ENCODE measurements at places on chromosomes 2 and 18. TPM values are rescaled to one million over a fixed set of nuclear protein-coding genes. Genes with fewer than 3 reads are reported as not detected.

Gene TCF7L1
- 0.71 TPM for total RNA-seq

Gene ELOA2
- total RNA-seq: not detected

Gene SMPD4
- 16.1 TPM for total RNA-seq

Gene KCNK3
- not detected for total RNA-seq

Gene RPE
- 87.2 TPM for total RNA-seq

Gene TWSG1
- 14.4 TPM for total RNA-seq

Gene RAB6C
- total RNA-seq: not detected

Gene MRO
- total RNA-seq: 3.1 TPM

Gene FLACC1
- 2.4 TPM for total RNA-seq

DNA sequence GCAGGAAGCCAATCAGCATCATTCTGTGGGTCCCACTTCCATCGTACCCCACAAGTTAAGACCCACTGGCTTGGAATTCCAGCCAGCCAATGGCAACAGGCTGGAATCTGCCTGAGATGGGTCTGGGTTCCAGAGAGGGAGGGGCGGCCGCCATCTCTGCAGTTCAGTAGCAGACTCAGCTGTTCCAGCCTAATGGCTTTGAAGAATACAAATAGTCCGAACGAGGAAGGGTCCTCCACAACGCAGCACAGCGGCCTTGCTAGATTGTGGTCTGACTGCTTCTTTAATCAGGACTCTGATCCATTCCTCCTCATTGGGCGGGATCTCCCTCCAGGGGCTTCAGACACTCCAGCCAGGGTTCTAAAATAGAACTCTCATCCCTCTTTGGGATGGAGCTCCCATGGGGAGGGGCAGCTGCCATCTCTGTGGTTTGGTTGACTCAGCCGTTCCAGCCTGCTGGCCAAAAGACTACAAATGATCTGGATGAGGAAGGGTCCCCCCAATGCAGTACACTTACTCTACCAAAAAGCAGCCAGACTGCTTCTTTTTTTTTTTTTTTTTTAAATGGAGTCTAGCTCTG is 42.7 kb upstream of the PAIP2B start:
- DNase-seq: no peak

DNA sequence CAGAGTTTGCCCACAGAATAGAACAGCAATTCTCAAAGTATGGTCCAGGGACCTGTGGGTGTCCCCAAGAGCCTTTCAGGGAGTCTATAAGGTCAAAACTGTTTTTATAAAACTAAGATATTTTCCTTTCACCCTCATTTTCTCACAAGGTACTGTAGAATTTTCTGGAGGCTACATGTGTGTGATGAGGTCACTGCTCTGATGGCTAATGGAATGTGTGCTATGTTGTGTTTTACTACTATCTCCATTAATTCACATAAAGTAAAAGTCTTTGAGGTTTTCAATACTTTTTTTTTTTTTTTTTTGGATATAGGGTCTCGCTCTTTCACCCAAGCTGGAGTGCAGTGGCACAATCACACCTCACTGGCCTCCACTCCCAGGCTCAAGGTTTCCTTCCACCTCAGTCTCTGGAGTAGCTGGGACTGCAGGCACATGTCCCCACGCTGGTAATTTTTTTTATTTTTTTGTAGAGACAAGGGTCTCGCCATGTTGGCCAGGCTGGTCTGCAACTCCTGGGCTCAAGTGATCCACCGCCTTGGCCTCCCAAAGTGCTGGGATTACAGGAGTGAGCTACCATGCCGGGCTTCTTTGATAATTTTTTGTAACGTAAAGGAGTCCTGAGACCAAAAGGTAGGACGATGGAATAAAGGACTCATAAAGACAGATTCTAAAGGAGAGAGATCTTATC is 1.8 kb downstream of the TRABD2A start:
- DNase-seq: no peak

DNA sequence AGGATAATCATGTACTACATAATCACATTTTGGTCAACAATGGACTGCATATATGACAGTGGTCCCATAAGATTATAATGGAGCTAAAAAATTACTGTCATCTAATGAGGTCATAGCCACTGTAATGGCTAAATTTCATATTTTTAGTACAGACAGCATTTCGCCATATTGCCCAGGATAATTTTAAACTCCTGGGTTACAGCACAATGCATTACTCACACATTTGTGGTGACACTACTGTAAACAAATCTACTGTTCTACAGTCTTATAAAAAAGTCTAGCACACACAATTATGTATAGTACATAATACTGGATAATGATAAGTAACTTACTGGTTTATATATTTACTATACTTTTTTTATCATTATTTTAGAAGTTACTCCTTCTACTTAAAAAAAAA is 12.8 kb downstream of the EIF2AK2 start:
- DNase-seq: no peak

DNA sequence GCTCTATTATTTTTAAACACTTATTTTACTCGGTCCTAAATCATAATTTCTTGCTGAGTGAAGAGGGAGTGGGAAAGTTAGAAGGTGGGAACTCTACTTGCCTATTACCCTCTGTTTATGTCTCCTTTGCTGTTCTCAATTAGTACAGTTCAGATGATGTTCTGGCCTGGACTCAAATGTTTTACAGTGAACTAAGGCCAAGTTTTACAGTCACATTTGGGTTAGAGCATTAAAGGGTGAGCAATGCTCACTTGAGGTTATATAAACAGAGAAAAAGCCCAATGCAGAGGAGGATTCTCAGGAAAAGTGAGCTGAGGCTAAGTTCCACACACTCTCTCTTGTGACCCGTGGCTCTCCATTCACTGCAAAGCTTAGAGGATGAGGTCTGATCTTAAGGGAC is 52.4 kb downstream of the ITSN2 start:
- no peak for DNase-seq

DNA sequence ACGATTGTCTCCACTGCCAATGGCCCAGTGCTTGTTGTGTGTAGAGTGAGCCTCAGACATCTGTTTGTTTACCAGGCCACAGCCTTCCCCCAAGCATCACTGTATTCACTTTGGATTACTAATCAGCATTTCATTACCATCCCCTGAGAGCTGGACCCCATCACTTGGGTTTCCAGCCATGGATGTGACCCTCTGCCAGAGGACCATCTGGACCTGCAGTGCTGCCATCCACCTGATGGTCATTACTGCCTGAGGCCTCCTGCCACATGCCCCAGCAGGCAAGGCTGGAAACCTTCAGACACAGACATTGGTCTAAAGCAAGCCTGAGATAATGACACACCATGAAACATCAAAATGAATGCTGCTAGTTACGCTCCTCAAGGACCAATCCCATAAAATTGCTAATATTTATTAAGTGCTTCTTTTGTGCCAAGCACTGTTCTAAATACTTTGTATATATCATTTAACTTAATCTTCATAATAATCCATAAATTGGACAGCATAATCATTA is 2096.3 kb upstream of the CELF4 start:
- no peak for DNase-seq

DNA sequence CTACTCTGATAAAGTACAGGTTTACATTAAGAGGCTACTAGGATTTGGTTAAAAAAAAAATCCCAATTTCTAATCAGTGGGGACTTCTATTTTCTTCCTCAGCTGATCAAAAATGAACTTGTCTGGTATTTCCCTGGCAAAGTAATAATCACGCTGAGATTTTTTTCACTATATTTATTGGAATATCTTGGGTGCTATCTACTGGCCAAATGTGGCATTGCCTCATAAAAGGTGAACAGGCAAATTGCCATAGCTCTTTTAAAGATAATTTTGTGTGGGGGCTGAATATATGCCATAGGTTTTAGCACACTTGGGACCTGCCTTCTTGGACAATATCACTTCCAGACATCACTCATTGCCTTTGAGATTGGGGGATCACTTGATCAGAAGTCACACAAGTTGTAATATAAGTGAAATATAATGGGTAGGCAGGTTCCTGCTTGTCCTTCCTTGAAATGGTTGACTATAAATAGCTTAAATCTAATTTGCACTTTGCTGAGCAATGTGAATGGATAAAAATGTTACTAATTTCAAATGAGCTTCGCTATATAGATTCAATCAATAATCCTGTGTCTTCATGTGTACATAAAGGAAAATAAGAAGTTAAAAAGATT is 7.0 kb upstream of the NXPH2 start:
- peak; percentile 49 for DNase-seq

- DNase-seq: no peak
Observed at GRCh38 chr2:216425008-216425787, 12.9 kb downstream of the SMARCAL1 start.

DNA sequence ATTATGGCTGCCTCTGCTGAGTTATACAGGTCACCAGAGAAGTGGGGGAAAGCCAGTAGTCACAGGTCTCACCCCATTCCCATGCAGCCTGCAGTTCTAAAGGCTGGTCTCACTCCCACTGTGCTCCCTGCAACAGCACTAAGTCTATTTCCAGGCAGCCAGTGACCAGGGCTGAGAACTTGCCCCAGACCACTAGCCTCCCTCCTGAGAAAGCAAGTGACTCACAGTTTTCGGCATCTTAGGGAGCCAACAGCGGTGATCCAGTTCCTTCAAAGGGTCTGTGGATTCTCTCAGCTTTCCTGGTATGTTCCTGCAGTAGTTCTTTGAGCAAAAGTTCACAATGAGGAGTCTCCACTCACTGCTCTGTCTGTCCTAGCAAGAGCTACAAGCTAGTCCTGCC is 329.6 kb upstream of the MAP2 start:
- no peak for DNase-seq

- no peak for DNase-seq
Observed at GRCh38 chr2:111632661-111633060, 251.3 kb downstream of the ANAPC1 start.

DNA sequence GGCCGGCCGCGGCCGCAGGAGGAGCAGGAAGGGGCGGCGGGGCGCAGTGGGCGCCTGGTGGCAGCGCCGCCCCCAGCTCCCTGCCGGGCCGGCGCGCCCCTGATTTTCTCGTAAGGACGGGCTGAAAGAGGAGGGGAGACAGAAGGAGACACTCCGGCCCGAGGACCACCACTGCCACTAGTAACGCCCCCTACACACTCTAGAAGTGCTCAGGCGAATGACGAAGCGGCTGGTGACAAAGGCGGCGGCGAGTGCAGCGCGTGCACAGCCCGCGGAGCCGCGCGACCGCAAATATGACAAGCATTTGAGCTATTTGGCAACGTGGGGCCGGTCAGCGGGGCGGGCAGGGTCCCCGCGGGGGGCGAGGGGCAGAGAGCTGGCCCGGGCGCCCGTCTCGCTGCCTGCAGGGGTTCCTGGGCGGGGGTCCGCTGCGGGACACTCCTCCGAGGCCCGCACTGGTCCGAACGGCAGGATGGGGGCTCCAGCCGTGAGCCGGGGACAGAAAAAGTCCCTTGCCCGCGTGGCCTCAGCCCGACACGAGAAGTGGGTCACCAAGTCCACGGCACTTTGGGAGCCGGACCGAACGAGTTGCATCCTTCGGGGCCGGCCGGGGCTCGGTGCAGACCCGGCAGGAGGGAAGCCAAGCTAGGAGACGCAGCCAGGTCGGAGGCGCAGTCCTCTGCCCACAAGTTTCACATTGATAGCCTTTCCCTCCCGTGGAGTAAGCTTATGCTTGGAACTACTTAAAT is 524 bp upstream of the SERTAD2 start:
- peak; percentile 82 for DNase-seq

- DNase-seq: no peak
Observed at GRCh38 chr2:178530625-178531142, 50.4 kb downstream of the PLEKHA3 start.

GRCh38 chr2:48009256-48009655 is 103.0 kb upstream of the FBXO11 start:
- no peak for DNase-seq

DNA sequence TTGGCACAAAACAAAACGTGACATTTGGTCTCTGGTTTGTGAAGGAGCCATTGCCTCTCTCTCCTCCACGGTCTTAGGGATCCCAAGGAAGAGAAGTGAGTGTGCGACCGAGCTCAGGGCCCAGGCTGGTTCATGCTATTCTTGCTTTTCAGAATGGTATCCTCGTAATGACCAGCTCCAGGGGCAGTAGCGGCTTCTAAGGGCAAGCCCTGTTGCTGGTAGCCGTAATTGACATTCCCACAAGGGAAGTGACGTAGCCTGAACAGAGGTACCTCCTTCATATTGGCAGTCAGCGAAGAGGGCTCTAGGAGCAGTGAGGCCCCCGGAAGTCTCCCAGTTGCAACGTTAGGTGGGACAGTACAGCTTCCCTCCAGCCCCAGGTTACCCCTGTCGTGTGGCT is 77.9 kb downstream of the CLIP4 start:
- DNase-seq: no peak

DNA sequence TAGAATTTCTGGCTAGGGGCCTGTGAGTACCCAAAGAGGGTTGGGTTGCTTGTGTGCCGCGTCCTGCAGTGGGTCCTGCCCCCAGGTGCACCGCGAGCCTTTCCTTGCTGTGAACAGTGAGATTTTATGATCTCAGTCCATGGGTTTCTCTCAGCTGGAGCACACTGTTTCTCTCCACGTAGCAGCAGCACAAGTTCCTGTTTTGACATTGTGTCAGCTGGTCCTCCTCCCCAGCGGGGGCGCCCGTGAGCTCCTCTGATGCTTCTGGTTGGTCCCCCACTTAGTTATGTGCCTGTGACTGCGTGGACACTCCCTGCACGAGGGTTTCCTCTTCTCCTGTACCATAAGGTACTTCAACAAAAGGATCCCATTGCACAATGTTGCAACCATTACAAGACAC is 29.8 kb downstream of the TSHZ1 start:
- no peak for DNase-seq

- DNase-seq: no peak
Observed at GRCh38 chr2:25131567-25132298, 36.6 kb downstream of the POMC start.

GRCh38 chr2:205682239-205682970 is at the start of gene NRP2:
Gene NRP2 (plus strand): TSS chr2:205682501. CDS start chr2:205683291, 790 bp downstream.
- peak; percentile 91 for DNase-seq

DNA sequence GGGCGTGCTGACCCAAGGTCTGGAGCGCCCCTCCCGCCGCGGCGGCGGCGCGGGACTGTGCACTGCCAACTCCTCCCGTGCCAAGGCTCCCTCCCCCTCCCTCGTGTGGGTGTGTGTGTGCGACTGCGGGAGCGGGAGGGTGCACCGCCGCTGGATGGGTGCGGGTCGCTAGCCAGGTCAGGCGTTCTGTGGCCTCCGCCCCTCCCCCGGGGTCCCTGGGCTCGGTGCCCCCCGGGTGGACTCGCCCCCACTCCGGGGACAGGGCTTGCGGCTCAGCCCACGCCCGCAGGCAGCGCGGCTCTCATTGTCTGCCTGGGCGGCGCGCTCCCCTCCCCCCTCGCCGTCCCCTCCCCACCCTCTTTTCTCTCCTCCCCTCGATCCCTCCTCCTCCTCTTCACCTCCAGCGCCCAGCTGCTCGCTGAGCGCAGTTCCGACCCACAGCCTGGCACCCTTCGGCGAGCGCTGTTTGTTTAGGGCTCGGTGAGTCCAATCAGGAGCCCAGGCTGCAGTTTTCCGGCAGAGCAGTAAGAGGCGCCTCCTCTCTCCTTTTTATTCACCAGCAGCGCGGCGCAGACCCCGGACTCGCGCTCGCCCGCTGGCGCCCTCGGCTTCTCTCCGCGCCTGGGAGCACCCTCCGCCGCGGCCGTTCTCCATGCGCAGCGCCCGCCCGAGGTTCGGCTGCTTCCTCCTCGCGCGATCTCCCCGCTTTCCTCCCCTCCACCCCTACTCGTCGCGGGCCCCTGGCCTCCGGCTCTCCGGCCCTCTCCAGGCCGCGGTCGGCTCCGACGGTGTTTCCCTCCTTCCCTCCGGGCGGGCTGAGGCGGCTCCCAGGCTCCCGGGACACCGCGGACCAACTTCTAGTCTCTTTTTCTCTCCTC is at the start of gene GATA6:
TSS of gene GATA6 (plus strand) at position 579 of the 878 bp plus-strand sequence. CDS start 1,556 bp downstream, outside the sequence.
- DNase-seq: peak; percentile 87

- DNase-seq: no peak
Observed at GRCh38 chr2:75632091-75632701, 14.4 kb upstream of the MRPL19 start.

GRCh38 chr18:5104246-5104645 is 92.8 kb downstream of the AKAIN1 start:
- DNase-seq: no peak

Data from SK-MEL-5 (cell line).